NCI-H146 (cell line): ENCODE measurements at places on chromosomes 6 and 20.

DNA sequence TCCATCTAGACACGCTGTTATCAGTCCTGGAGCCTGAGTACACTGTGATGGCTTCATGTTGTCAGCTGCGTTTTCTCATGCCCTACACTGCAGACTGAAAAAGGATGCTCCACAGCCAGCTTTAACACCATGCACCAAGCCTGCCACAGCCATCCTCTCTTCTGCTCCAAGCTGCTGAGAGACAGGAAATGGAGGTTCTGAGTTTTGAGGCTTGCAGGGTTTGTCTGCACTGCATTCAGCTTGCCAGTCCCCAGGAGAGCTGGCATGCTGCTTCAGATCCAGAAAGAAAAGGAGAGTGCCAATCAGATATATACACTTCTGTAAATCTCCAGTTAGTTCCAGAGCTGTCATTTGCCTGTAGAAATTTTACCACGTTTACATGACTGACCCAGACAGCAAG is 550.7 kb upstream of the FLRT3 start:
- no peak for DNase-seq

GRCh38 chr20:23243791-23244155 is 106.8 kb upstream of the NXT1 start:
- DNase-seq: no peak

- no peak for DNase-seq
Measured at GRCh38 chr6:12269110-12269509, 21.1 kb upstream of the EDN1 start.

DNA sequence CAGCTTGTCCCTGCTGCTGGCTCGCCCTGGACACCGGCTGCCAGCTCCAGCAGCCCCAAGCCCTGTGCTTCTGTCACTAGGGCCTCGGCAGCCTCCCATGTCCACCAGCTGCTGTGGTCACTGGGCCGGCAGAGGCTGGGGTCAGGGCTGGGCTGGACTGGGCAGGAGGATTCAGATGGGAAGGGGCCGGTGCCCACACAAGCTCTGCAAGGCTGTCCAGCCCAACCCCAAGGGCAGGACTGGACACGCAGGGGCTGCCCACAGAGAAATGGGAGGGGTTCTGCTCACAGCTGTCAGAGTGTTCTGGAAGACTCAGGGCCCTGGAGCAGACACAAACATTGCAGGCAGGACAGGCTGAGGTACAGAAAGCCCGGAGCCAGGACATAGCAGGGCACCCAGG is 65.6 kb downstream of the ADNP start:
- no peak for DNase-seq

- no peak for DNase-seq
Measured at GRCh38 chr6:3876866-3877265, 27.7 kb downstream of the FAM50B start.

DNA sequence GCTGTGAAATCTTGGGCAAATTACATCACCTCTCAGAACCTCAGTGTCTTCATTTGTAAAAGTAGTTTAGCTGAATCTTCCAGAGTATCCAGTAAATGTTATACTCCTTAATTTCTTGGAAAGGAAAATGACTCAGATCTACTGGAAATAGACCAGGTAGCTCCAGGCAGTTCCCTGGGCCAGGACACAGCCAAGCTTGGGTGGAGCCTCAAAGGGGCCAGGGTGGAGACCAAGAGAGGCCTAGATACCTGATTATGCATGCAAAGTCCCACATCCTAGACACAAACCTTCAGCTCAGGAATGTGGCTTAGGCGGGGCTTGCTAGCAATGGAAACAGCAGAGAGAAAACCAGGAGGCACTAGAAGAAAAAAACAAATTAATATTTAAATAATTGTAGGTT is 272.8 kb downstream of the MAFB start:
- DNase-seq: no peak

DNA sequence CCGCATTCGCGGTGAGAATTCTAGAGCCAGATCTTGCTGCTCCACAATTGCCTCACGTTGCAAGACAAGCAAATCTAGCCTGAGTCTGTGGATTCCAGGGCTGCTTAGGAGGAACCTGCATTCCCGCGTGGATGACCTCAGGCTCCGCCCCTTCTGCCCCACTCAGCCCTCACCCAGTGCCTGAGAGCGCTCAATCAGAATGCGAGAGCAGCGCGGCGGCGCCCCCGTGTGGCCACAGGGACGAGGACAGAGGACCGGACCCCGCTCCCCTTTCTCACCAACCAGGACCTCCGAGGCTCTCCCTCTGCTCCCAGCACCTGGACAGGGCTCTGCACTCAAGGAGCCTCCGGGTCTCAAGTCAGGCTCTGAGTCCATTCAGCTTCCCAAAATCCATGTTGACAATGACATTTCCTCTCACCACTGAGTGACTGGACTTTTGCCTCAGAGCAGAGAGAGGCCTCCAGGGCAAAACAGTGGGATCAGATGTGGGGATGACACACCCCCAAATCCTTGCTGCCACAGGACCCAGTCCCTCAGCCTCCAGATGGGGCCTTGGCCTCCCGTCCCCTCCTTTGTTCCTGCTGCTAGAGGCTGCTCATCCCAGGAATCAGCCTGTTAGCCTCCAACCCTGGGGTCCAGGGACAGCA is 52.0 kb downstream of the RPP21 start:
- DNase-seq: peak; percentile 63

- peak; percentile 18 for DNase-seq
Measured at GRCh38 chr6:7727946-7728854, 2.3 kb downstream of the BMP6 start.

GRCh38 chr20:4234128-4234527 is 218.8 kb upstream of the RNF24 start:
- DNase-seq: no peak

GRCh38 chr6:129069006-129069405 is 186.1 kb downstream of the LAMA2 start:
- no peak for DNase-seq

DNA sequence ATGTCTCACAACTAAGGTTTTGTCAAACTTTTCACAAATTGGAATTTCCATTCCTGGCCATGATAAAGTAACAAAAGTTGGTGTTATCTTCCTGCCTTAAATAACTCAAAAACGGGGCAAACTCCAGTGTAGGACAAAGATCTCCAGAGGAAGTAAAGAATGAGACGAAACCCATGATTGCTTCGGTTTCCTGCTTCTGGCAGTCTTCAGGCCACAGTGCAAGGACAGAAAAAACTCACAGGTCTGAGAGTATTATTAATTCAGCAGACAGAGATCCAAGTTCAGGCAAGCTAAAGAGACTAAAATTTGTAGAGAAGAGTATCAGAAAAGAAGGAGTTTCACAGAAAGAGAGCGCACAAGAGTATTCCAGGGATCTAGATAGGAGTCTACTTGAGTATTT is 64.8 kb upstream of the RCAN2 start:
- DNase-seq: no peak

DNA sequence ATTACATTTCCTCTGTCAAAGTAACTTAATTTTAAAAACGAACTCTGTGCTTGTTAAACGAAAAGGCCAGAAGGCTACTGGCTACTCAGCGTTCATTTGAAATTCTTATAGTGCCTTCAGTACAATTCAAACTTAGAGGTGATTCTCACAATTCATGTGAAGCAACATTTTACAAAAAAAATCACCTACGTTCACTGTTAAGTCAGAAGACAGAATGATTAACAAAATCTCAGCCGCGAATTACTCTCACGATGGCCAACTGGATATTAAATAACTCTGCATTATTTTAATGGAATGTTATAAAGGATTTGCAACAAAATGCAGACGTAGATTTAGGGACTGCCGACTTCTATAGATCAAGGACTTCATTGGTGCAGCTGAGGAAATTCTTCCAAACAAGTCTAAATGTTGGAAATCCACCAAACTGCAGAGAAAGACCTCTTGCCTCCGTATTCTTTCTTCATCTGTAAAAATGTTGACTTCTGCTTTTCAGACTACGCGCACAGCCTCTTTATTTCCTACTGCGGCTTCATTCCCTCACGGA is 1.6 kb upstream of the QKI start:
- DNase-seq: no peak

DNA sequence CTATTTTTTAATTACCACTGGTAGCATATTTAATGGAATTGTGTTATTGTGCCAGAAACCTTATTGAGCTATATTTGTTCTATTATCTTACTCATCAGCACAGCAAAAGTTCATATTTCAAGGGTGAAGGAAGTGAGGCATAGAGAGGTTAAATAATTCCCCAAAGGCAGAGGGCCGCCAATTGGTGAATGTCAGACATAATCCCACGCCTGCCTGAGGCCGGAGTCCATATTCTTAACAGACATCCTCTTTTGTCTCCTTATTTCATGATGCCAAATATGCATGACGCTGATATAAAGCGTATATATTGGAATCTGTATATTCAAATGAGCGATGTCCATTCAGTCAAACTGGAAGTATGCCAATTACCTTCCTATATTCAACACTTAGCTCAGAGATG is 505.0 kb upstream of the SLC35B3 start:
- peak; percentile 56 for DNase-seq

DNA sequence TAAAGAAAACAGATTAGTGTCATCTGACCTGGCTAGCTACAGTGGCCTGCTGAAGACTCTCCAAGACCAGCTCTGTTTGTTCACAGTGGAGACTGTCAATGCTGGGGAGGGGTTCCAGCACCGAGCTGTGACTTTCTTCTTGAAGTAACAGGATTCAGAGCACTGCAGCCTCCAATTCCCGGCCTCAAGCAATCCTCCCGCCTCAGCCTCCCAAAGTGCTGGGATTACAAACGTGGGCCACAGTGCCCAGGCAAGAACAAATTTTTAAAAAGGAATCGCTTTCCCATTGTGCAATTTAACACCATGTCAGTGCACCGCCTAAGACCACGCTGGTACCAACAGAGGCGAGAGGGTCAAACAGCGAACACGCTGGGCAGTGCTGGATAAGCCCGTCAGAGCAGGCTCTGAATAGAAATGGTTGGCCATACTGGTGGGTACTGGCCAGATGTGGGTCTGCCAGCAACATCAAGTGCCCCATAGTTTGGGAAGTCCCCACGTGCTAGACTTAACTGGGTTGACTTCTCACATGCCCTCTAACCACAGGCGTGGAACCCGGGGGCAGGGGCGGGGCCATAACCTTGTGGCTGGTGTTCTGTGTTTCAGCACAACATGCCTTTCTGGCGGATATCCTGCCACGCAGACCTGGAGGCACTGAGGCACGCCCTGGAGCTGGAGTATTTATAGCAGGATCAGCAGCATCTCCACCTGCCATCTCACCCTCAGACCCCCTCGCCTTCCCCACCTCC is 168.9 kb downstream of the ZMYND8 start:
- no peak for DNase-seq

- no peak for DNase-seq
Measured at GRCh38 chr20:59937150-59937549, 3.0 kb downstream of the PPP1R3D start.

- DNase-seq: peak; percentile 44
Measured at GRCh38 chr20:13788167-13788834, 3.5 kb downstream of the NDUFAF5 start.

GRCh38 chr6:164554700-164555476 is 754.5 kb downstream of the C6orf118 start:
- DNase-seq: peak; percentile 23

- no peak for DNase-seq
Measured at GRCh38 chr6:18406955-18407749, 20.0 kb downstream of the RNF144B start.

GRCh38 chr20:44543358-44543757 is 21.5 kb upstream of the SERINC3 start:
- DNase-seq: no peak

DNA sequence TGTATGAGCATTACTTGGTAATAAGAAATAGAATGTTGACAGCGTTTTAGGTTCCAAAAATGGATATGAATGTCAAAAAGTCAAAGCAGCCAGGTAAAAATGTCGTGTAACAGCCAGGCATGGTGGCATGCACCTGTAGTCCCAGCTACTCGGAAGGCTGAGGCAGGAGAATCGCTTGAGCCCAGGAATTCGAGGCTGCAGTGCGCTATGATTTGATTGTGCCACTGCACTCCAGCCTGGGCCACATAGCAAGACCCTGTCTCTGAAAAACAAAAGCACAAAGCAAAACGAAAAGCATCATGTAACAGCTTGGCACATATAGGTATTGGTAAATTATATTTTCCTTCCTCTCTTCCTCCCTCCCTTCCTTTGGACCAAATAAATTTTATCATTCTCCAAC is 16.2 kb upstream of the FOXP4 start:
- DNase-seq: no peak

- DNase-seq: no peak
Measured at GRCh38 chr20:20248620-20249200, 119.2 kb upstream of the INSM1 start.

DNA sequence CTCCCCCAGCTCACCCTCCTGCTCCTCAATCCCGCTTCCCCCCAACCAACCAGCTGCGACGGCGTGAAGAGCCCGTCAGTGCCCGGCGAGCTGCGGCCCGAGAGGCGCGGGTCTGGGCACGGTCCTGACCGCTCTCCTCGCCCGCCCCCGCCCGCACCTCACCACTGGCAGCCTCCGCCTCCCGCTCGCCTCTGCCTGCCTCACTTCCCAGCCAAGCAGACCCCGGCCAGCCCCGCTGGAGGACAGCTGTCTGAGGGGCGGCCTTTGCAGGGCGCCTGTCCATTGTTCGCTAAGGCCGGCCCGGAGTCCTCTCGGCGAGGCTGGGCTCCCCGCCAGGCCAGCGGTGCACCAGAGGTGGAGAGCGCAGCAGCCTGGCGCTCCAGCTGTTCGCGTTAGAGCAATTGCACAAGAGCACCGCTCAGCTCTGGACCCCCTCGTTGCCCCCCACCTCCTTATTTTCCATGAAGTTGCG is 1.3 kb downstream of the SOBP start:
- peak; percentile 60 for DNase-seq

DNA sequence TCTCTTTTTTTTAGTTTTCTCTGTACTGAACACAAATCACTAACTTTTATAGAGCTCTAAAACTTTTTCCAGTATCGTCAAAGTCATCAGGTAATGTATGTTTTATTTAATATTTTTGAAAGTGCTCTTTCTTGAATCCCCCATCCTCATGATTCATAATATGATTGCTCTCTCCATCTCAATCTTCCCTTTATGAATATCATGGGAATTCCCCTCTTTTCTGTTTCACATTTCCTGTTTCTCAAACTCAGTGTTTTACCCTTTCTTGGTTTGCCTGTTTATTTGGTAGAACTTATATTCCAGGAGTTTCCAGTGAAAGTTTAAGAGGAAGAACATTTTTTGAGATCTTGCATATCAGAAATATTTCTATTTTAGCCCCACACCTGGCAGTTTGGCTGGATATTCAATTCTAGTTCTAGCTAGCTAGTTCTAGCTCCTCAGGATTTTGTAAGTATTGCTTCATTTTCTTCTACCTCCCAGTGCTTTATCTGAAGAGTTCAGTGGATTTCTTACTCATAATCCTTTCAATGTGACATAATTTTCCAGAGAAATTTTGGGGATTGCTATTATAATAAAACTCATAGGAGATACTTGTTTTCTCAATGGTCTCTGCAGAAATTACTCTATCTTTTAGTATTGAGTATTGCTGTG is 6.1 kb upstream of the C6orf58 start:
- DNase-seq: no peak
